IMR-90 (cell line): ENCODE measurements at places on chromosomes 1 and 21. TPM values are rescaled to one million over a fixed set of nuclear protein-coding genes. Genes with fewer than 3 reads are reported as not detected.

DNA sequence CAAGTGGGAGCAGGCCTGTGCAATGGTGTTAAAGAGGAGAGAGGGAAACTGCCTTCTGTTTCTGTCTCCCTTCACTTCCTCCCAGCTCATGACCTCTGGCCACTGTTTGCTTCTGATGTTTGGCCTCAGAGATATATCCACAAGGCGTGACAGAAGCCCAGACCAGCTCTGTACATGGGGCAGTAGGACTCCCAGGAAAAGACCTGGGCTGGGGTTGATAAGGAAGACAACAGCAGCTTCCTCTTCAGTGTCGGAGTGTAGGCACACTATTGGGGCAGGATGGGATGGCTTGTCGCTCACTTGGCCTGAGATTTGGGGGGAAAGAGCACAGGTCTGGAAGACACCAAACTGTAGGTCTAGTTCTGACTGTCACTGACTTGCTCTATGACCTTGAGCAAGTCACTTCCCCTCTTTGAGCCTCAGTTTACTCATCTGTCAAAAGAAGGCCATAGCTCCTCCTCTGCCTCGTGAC lies 67.8 kb upstream of the KLHDC7A start:
- no peak for DNase-seq

GRCh38 chr21:17461014-17461413 lies 51.8 kb upstream of the CXADR start:
- peak; percentile 92 for DNase-seq

- peak; percentile 78 for DNase-seq
Measured at GRCh38 chr1:68409426-68409825, 40.3 kb downstream of the RPE65 start.

GRCh38 chr21:25298512-25299491 lies 308.5 kb downstream of the MRPL39 start:
- no peak for DNase-seq

DNA sequence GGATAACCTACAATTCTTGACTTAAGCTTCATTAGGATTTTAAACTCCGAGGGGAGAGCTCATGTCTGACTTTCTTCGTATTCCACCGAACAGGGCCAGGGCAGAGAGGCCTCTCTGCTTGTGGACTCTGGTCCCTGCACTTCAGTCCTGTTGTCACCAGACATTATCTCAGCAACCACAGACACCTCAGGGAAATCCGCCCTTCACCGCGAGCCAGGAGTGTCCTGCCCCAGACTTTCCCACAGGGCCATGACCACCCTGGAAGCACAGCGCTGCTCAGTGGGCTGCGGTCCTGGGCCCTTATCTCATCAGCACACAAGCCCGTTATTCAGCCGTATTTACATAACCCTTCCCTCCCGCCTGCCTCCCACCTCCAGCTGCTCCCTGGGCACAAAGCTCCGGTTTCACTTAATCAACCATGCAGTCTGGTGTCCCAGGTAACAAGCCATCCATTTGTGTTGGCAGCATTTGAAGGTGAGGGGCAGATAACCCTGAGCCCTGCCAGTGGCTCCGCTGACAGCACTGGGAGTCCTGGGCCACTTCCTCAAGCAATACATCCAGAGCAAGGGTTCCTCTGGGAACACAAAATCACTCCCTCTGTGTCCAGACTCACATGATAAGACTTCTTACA lies 122.8 kb upstream of the RAB4A start:
- no peak for DNase-seq

ADCY10 gene
- total RNA-seq, result under 0.01 TPM in 2 replicates

ICOSLG gene
- total RNA-seq, result under 0.01 TPM in 2 replicates

TFF2 gene
- total RNA-seq, result not detected in 2 replicates

DNA sequence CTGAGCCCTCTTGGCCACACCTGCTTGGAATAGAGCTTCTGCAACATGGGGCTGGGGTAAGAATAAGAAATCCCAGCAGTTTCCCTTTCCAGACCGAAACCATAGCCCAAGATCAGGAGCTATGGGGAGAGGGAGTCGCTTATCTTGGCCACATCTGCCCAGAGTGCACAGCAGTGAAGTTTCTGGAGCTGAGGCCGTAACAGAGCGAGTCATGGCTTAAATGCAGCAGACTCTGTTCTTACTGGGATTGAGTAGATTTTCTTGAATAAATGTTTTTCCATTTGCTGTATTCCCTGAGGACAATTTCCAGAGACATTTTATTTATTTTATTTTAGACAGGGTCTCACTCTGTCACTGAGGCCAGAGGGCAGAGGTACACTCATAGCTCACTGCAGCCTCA lies 33.5 kb downstream of the CFAP57 start:
- peak; percentile 64 for DNase-seq

GRCh38 chr1:56531624-56532349 lies 47.6 kb downstream of the PLPP3 start:
- DNase-seq, result no peak

DNA sequence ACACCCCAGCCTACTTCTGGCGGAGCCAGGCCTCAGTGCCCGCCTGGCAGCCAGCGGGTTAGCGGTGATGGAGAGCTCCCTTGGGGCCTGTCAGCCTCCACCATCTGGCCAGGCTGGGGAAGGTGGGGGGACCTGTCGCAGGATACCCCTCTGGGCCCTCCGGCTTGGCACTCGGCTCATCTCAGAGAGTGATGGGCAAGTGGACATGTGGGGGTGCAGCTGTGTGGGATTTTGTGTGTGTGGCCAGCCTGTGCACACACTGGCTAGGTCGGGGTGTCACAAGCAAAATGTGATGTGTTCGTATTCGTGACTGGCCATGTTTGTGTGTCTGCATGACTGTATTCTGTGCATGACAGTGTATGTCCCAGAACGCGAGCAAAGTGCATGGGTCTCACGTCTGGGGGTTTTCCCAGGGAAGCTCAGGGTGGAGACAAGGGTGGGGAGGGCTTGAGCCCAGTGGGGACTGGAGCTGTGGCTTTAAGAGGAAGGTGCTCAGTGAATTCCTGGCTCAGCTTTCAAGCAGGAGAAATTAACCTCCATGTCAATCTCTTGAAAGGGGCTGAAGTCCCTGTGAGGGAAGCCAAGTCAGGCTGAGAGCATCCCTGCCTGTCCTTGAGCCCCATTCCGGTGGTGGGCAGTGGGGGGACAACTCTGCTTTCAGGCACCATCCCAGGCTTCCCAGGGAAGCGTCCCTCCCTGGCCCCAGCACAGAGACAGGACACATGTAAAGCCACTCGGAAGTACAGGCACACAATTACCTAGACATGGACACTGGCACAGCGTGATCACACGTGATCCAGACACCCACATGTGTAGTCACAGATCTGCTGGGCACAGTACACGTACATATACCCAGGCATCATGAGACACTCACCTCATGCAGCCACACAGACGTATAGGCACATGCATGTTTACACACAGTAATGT lies 21.1 kb upstream of the ADGRB2 start:
- DNase-seq, result no peak

DNA sequence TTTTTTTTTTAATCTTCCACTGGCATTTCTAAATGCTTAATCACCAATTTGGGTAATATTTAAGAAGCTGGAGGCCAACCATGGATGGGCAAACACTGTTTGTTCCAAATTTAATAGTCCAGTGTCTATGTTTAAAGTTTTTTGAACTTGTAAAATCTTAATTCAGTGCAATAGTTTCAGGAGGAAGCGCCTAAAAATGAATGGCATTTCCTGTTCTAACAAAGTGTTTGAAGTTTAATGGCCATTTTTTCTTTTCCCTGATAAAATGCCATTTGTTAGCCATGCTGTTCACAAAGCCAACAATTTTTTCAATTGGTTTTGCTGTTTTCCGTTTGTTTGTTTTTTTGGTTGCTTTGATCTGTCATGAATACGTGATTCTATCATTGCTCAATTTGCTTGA lies 552.1 kb downstream of the LMO4 start:
- DNase-seq, result peak; percentile 8

TPTE gene
- total RNA-seq, result not detected in 2 replicates

GRCh38 chr1:95437011-95437410 lies 203.0 kb downstream of the RWDD3 start:
- DNase-seq, result no peak

DNA sequence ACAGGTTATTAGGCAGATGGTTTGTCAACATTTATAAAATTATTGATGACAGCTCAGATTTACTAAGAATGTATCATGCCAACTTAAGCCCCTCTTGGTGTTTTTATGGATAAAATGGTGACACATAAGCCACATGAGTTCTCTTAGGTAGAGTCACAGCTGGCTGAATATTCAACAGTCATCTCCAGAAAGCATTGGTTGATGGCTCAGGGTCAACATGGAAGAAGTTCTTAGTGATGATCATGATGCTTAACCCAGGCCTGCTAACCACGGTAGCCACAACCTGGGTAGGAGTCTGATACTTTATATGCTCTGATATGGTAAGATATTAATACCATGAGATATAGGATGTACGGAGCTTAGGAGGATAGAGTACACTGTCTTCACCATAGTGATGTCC lies 46.4 kb upstream of the SIPA1L2 start:
- DNase-seq, result no peak

DNA sequence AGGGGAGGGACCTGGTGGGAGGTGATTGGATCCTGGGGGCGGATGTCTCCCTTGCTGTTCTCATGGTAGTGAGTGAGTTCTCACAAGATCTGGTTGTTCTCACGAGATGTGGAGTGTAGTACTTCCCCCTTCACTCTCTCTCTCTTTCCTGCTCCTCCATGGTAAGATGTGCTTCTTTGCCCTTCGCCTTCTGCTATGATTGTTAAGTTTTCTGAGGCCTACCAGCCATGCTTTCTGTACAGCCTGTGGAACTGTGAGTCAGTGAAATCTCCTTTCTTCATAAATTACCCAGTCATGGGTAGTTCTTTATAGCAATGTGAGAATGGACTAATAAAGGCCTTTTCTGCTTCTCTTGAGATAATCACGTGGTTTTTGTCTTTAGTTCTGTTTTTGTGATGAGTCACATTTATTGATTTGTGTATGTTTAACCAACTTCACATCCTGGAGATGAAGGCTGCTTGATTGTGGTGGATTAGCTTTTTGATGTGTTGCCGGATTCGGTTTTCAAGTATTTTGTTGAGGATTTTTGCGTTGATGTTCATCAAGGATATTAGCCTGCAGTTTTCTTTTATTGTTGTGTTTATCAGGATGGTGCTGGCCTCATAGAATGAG lies 45.5 kb downstream of the RABGAP1L start:
- no peak for DNase-seq

DNA sequence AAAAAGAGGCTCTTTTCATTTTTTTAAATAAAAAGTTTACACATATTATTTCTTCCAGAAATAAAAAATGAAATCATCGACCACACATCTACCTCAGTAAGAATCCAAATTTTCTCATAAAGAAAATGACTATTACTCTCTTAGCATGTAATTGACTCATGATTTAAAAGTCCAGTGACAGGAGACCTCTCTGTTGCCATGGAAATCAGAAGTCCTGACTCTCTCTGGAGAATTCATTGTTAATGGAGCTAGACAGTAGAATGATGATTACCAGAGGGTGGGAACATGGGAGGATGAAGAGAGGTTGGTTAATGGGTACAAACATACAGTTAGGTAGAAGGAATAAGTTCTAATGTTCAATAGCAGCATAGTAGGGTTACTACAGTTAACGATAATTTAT lies 5.0 kb upstream of the CLCA4 start:
- DNase-seq, result no peak

MEAF6 gene
- 36.2 and 44.4 TPM in 2 replicates for total RNA-seq

NES gene
- 40.1 and 46.1 TPM in 2 replicates for total RNA-seq

ZBTB8B gene
- not detected in 2 replicates for total RNA-seq

DNA sequence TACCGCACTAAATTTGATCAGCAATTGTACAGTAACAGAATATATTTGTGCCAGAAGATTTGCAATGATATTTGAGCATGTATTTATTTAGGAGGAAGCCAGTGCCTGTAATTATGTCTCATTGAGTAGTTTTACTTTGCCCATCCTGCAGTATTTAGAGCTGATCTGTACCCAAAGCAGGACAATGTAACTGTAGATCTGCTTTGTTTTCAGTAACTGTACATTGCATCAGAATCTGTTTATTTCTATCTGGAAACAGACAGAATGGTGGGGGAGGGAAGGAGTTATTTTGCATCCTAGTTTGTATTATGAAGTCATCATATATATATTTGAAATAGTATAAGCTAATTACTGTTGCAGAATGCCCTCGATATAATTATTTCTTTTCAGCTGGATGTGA lies 36.2 kb upstream of the LRRC8C start:
- no peak for DNase-seq

DNA sequence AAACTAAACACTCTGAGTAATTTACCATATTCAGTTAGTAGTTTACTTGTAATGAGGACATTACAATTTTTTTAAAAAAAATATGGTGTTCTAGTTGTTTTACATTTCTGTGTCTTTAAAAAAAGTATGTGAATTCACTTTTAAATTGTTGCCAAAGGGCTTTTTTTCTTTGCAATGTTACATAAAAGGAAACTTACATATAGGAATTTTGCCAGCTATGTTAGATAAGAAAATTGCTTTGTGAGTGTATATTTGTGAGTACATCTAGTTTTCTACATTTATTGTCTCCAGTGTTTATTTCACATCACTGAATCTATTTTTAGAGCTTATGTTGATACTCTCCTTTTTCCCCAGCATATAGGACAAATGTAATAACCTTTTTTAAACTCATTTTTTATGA lies 206.8 kb downstream of the GPR52 start:
- DNase-seq, result no peak

DNA sequence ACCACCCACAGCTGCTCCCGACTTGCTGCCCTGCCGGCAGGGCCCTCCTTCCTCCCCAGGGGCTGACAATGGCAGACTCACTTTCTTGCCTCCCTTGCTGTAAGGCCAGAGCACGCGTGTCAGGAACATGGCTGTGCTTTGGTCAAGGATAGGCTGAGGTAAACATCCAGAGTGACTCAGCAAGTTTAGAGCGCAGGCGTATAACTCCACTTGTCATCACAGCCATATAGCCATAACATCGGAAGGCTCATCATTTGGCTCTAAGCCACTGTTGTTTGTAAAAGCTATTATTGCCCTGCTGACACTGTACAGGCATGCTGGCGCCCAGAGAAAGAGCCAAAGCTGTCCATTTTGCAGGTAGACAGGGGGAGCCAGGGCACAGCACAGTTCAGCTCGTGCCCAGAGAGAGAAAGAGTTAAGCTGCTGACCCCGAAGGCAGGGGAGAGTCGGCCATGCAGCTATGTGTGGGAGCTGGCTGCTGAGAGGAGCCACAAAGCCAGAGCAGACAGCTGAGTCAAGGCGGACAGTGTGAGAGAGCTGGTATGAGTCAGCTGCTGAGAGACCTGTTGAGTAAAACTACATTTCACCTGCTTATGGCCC lies 60.6 kb downstream of the GNG4 start:
- peak; percentile 55 for DNase-seq

DNA sequence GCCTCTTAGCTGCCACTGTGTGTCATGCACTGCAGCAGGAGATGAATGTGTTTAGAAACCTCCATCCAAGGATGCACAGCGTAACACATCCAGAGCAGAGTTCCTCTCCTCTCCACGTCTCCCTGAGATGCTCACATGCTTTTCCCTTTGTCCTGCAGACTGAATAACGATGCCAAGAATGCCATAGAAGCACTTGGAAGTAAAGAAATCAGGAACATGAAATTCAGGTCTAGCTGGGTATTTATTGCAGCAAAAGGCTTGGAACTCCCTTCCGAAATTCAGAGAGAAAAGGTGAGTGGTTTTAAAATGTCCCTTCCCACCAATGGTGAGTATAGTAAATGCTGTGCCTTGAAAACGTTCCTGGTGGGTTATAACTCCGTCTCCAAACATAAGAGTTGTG lies 13.4 kb upstream of the MX2 start:
- DNase-seq, result no peak

GRCh38 chr1:56931211-56931610 lies 34.6 kb downstream of the C8B start:
- no peak for DNase-seq

GRCh38 chr21:45439161-45439872 lies 34.4 kb downstream of the COL18A1 start:
- DNase-seq, result peak; percentile 89

GIPC2 gene
- 0.18 and 0.28 TPM in 2 replicates for total RNA-seq

- DNase-seq, result no peak
Measured at GRCh38 chr1:119472819-119473175, 34.2 kb upstream of the HSD3B1 start.

GRHL3 gene
- total RNA-seq, result not detected in 2 replicates
